Fibroblast of skin of back (primary cell): ENCODE measurements at places on chromosomes 4 and X.

- DNase-seq = no peak
These were observed 52.7 kb downstream of the HTT-AS start for GRCh38 chr4:3021627-3022026.

GRCh38 chr4:84932462-84932861 is 34.0 kb downstream of the WDFY3 start:
- no peak for DNase-seq

- DNase-seq = no peak
These were observed 237.9 kb upstream of the EDA2R start for GRCh38 chrX:66876776-66877175.

DNA sequence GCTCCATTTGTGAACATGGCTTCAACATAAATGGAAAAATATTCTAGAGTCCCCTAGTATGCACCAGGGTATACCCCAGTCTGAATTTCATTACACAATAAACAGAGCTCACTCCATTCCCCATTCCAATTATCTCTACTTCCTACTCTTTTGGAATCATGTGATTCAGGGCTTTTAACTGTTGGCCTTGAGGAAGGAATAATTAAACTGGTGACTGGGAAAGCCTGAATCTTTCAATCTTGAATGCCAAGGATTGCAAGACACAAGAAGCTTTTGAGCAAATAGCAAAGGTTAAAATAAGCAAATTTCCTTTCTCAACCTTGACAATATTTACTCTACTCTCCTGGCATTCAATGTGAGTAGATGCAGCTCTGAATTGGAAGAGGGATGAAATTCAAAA is 77.5 kb upstream of the INPP4B start:
- no peak for DNase-seq

DNA sequence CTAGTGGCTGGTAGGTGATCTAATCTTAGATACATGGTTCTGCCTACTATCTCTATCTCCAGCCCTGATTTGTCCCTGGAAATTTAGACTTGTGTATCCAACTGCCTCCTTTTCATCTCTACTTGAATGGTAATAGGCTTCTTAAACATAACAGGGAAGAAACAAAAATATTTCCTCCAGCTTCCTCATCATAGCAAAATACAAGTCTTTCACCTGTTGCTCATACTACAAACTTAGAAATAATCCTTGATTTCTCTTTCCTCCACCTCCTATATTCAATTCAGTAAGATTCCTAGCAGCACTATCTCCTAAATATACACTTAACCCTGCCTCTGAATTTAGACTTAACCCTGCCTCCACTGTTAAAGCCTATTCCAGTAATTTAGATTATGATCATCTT is 373.3 kb upstream of the ACTRT1 start:
- DNase-seq = no peak

GRCh38 chr4:67446811-67447210 is 98.5 kb downstream of the CENPC start:
- no peak for DNase-seq

GRCh38 chr4:177810220-177810619 is 368.0 kb upstream of the AGA start:
- no peak for DNase-seq

GRCh38 chrX:118526149-118526548 is 30.5 kb downstream of the DOCK11 start:
- DNase-seq = no peak

DNA sequence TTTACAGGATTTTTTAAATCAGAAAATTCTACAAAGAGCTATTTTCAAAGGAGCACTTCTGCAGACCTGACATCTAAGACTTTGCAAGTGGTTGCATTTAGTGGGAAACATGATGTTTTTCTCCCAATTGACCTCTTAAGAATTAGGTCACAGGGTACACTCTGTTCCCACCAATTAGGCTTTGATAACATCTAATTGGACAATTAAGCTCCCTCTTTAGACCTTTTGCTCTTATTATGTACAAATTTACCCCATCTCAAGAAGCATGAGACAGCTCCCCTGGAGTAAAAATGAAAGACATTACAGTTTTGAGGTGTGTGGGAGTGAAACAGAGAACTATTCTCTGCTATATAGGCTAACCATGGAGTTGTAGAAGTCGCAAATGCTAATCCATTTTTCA is 31.8 kb upstream of the AGA start:
- no peak for DNase-seq

DNA sequence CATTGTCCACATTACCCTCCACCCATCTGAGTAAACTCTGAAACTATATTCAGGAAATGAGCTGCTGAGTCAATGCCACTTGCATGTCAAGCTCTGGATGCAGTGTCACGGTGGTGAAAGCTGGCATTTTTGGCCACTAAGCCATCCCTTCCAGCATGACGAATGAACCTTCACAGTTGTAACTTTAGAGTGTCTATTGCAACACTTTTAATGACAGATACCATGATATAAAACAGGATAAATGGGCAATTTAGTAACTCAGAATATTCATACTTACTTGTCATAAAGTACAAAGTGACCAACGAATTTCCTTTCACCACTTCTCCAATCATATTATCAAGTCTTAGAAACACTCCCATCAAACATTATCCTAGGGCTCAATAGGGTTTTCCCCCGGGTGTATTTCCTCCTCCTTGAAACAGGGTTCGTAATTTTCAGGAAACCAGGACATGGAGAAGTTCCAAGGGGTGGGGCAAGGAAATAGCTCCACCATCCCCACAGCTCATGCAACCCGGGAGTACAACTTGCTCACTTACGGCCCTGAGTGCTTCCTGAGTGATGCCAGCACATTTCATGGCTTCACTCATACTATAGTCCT is 73.1 kb downstream of the MTHFD2L start:
- DNase-seq = peak; percentile 98

- no peak for DNase-seq
These were observed 65.0 kb downstream of the COQ2 start for GRCh38 chr4:83219344-83220331.

GRCh38 chr4:101941816-101942358 is 151.4 kb downstream of the BANK1 start:
- no peak for DNase-seq

GRCh38 chr4:109207061-109207460 is 95.4 kb downstream of the COL25A1 start:
- peak; percentile 33 for DNase-seq

- DNase-seq = no peak
These were observed 10.4 kb upstream of the PLK4 start for GRCh38 chr4:127870281-127870680.

DNA sequence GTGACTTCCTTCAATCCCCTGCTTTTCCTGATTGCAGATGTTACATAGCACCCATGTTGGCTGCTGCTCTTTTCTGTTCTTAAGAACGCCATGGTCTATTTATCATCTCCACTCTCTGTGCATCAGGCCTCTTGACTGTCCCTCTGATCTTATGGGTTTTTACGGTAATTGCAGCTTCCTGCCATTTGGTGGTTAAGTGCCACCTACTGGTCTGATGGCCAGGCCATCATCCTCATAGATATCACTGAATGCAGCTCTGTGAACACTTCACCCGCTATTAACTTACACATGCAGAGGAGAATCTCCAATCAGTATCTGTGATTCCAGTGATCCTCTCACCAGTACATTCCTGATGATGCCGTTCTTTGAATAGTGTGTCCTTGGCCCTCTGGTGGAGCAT is 382.4 kb downstream of the TRAM1L1 start:
- DNase-seq = peak; percentile 1

DNA sequence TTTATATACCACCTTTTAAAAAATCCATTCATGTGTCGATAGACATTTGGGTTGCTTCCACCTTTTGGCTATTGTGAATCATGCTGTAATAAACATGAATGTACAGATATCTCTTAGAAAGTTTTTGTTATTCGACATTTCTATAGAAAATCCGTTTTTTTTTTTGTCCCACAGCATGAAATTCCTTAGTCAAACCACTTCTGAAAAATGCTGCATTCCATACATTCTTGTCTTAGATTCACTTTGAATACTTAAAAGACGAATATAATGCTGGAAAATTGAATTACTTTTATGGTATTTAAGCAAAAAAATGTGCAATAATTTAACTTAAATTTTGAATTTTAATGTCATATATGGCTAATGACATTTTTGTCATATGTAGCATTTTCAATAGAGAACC is 1345.5 kb downstream of the TECRL start:
- peak; percentile 62 for DNase-seq

- peak; percentile 39 for DNase-seq
These were observed 25.9 kb downstream of the SMIM31 start for GRCh38 chr4:164779811-164780216.

GRCh38 chr4:15239866-15240265 is 188.0 kb upstream of the C1QTNF7 start:
- peak; percentile 83 for DNase-seq

- no peak for DNase-seq
These were observed 105.7 kb downstream of the HMX1 start for GRCh38 chr4:8765631-8766590.

GRCh38 chr4:152063621-152064240 is 302.9 kb upstream of the GATB start:
- DNase-seq = no peak

GRCh38 chr4:7687796-7688195 is 251.9 kb downstream of the AFAP1 start:
- no peak for DNase-seq

DNA sequence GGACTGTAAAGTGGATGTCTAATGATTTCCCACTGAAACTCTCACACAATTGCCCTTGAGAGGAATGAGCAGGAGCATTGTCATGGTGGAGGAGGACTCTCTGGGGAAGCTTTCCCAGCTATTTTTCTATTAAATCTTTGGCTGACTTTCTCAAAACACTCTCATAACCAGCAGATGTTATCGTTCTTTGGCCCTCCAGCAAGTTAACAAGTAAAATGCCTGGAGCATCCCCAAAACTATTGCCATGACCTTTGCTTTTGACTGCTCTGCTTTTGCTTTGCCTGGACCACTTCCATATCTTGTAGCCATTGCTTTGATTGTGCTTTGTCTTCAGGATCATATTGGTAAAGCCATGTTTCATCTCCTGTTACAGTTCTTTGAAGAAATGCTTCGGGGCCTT is 120.2 kb upstream of the PDE5A start:
- DNase-seq = peak; percentile 35

DNA sequence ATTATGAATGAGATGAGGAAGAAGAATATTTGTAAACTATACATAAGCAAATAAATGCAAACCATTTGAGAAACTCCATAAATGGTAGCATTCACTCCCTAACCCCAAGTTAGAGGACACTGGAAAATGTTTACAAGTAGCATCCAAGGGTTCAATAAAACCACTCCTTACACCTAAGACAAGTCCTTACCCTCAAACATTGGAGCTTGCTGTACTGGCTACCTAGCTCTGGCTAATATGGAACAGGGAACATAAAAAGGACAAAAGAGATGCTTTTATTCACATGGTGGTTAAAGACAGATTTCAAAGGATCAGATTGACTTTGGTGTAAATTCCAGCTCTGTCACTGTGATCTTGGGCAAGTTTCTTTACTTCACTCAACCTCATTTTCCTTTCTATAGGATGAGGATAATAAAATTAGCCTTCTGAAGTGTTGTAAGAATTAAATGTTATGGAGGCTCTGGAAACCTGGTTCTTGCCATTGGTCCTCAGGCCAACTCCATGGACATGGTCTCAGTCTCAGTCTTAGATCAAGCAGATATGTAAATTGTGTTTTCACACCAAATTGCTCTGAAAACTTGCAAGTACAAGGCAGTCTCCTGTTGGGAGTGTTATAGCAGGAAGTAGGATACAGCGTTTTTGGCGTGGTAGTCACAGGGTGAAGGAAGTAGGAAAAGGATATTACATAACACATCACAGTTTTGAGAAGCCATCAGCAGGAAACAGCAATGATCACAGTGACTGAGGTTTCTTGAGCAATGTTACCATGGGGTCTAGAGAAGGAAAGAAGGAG is 3.3 kb downstream of the CXCL1 start:
- DNase-seq = no peak

DNA sequence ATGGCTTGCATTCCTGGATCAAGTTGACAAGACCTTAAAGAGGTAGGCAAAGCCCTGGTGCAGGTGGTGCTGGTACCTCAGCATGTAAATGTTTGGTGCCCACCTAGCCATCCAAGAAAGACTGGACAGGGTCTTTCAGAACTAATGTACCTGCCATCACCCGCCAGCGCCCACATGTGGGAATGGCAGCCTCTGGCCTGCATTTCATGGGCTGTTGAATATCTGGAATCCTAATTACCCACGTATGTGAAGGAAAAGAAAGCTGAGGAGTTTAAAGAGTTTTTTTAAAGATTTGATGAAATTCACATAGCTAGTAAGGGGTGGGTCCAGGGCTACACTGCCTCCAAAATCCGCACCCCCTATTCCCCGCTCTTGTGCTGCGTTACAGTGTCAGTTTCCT is 8.6 kb upstream of the CCDC149 start:
- no peak for DNase-seq

DNA sequence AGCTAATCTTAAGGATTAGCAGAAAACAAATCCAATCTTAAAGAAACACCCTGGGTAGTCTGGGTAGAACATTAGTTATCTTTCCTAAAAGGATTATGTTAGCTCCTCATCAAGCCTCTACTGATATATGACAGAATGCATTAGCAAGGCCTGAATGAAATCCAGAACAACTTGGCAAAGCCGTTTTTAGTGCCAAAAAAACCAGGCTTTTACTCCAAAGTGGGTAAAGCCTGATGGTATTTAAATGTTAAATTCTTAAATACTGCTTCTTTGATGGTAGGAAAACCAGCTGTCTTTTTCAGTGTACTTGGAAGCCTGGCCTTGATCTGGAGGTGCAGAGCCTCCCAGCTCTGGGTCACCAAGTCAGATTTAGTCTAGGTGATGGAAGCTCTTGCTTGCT is 120.4 kb downstream of the GATB start:
- no peak for DNase-seq

DNA sequence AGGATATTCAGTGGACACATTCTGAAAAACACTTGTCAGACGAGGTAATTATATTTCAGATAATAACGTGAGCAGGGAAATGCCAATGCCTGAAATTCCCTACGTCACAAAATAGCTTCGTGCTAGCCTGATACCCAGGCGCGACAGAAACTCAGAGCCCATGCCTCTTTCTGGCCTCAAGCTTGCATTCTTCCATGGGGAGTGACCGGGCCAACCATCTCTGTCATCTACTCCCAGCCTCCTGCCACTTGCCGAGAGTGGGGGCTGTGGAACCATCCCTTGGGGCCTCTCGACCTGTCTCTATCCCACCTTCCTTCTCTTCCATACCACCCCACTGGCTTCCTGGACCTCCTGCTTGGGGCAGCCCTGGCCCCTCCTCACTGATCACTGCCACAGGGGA is 34.5 kb upstream of the CDKN2AIP start:
- no peak for DNase-seq

- no peak for DNase-seq
These were observed 2.8 kb downstream of the RENBP start for GRCh38 chrX:153941336-153942252.

- no peak for DNase-seq
These were observed 125.4 kb upstream of the CXorf66 start for GRCh38 chrX:140090800-140091124.
